ENCODE measurements at places on chromosomes 1 and 21.

- DNase-seq: no peak
Measured at GRCh38 chr1:234638832-234639799, 29.1 kb upstream of the IRF2BP2 start.

- no peak for DNase-seq
Measured at GRCh38 chr1:99956755-99957154, 13.0 kb upstream of the SLC35A3 start.

- DNase-seq: no peak
Measured at GRCh38 chr1:221919743-221920142, 177.9 kb upstream of the DUSP10 start.

DNA sequence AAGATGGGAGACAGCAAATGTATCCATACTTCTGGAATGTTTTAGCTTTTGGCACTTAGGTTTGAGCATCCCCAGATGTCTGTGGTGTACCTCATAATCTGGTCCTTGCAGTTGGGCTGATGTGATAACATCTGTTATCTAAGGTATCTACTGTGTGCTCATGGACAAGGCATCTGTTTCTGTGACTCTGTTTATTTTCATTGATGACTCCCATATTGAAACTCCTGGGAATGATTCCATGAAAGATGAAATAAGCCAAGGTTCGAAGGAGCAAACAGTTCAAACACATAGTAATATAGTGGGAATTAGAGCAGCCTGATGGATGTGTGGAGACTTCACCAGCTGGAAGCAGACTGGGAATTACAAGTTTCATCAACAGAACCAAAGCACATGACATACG, 20.7 kb upstream of the TRIM45 start:
- no peak for DNase-seq

GRCh38 chr1:161499099-161500039, 5.9 kb upstream of the FCGR2A start:
- peak; percentile 24 for DNase-seq

- DNase-seq: no peak
Measured at GRCh38 chr1:222286011-222286410, 261.9 kb downstream of the HHIPL2 start.

DNA sequence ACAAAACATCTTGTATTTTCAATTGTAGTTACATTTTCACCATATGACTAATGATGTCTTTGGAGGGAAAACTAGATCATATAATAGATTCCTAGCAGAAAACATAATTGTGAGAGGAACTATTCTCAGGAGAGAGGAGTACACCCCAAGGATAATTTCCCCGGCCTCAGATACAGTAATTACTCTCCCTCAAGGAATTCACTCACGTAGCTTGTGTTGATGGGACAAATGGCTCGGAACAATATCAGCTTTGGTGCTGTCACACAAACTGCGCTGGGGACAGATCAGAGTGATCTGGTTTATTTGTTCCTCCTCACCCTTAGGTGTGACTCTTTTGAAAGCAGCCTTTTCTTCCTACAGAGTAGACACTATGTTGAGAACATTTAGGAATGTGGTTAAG, 11.2 kb downstream of the ABCG1 start:
- no peak for DNase-seq
